NCI-H774 (cell line): ENCODE measurements at places on chromosomes 5 and 9.

DNA sequence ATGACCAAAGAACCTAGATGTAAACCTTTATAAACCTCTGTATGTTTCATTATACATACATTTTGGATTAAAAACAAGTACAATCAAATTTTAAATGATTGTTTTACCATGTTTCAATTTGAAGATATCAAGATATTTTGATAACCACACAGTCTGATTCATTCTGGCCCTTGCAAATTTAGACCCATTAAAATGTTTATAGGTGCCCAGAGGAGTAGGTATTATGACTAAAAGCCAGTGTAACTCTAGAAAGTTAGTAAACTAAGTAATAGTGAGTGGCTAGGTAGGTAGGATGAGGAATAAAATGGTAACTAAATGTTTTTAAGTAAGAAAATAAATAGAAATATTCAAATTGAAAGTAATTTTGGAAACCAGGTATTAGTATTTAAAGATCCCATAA lies 165.5 kb downstream of the PBX3 start:
- DNase-seq = no peak

GRCh38 chr9:3181049-3181953 lies 337.4 kb upstream of the PUM3 start:
- DNase-seq = peak; percentile 70

DNA sequence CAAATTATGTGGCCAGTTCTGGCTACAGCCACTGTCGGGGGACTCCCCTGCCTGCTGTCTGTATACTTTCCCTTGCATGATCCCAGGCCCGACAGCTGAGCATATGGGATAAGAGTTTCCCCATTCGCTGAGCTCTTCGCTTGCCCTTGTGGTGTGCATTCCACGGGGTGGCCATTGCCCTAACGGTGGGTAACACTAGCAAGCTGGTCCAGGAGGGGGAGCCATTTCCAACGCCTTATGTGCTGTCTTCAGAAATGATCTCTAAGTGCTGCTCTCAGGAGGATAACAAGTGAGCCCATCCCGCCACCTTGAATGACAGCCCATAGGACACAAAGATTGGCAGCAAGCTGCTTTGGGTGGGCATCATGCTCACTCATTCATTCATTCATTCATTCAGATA lies 190.9 kb downstream of the FSTL4 start:
- DNase-seq = no peak

- DNase-seq = no peak
Observed at GRCh38 chr5:76594107-76594506, 29.1 kb downstream of the F2RL2 start.
